T-cell (primary cell): ENCODE measurements at places on chromosomes 12 and 14. TPM values are rescaled to one million over a fixed set of nuclear protein-coding genes. Genes with fewer than 3 reads are reported as not detected.

DNA sequence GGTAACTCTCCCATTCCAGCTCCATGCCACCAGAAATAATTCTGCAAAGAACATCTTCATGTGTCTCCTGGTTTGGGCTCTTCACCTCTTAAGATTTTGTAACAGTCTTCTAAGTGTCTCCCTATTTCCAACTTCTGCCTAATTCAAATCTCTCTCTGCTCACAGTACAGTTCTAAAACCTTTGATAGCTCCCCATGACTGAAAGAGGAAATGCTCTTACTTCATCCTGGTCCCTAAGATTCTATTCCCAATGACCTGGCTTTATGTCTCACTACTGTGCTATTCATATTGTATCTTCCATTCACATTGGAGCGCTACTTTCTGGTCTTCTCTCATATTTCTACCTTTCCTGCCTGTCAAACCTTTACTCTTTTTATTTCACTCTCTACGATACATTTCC is 1.6 kb downstream of the AMN1 start:
- no peaks in the 10 kb centered on the region for H3K27me3 ChIP-seq
- no peak for DNase-seq
- H3K27ac ChIP-seq = no peak overlapping the region
- no peaks in the 10 kb centered on the region for H3K36me3 ChIP-seq

ACVRL1 gene
- not detected for total RNA-seq

ACOT6 gene
- not detected for total RNA-seq

PRKD1 gene
- total RNA-seq = not detected

DNA sequence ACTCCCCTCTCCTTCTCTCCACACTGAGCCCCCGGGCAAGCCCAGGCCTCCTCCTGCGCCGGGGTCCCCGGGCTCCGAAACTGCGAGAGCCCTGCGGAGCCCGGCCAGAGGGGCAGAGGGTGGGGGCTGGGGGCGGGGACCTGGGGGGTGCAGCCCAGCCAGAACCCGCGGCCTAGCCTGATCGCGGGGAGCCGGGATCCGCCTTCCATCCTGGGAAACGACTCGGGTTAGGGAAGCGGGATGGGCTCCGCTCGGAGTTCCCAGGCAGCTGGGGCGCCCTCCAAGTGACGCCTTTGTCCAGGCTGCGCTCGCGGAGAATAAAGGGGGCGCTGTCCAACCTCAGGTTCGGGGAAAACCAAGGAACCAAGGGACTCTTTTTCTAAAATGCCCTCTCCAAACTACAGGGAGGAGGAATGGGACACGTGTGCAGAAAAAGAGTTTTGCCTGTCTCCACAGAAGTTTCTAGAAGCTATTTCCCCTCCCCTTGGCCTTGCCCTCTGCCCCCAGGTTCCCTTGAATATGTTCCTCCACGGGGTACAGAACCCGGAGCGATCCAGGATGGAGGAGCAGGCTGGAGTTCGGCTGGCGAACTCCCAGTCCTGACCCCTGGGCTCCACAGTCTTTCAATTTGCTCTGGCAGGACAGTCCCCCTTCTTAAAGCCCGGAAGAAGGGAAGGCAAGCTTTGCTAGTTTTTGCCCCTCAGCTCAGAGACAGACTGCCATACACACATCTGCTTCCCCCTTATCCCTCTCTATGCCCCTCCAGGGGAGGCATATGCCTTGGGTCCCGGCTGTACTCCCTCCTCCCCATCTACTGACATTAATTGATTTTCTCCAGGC is 13.9 kb downstream of the NKX2-1 start:
- no peaks in the 10 kb centered on the region for H3K4me1 ChIP-seq
- no peak for DNase-seq
- no peak overlapping the region for H3K27ac ChIP-seq
- H3K36me3 ChIP-seq = no peaks in the 10 kb centered on the region
- H3K4me3 ChIP-seq = no peak overlapping the region

DNA sequence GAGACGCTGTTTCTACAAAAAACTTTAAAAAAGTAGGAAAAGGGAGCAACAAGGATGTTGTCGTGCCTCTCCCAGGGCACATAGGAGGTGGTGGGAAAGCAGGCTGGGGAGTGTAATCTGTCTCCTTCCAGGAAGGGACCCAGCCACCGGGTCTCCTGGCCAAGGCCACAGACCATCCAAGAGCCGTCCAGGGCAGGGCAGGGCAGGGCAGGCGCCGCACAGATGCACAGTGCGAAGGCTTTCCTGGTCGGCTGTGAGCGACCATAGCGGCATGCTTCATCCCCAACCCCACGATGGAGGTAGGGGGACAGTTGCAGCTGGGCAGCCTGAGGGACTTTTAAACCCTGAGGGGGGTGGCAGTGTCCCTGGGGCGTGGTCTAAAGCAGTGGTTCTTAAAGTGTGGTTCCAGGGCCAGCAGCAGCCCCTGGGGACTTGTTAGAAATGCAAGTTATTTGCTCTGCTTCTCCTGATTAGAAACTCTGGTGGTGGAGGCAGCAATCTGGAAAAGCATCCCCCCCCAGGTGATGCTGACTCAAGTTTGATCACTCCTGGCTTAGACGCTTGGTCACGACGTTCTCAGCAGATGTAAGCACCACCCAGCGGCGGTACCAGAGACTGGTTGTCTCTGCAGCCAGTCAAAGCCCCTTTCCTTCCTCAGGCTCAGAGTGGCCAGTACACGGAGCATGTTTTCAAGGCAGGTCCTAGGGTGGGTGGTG is 197.4 kb upstream of the PRMT8 start:
- no peak overlapping the region for H3K4me3 ChIP-seq
- H3K4me1 ChIP-seq = no peaks in the 10 kb centered on the region
- no peak overlapping the region for H3K27ac ChIP-seq
- H3K27me3 ChIP-seq = peaks cover 42% of the 10 kb centered on the region
- no peaks in the 10 kb centered on the region for H3K36me3 ChIP-seq

VASH1 gene
- 13.5 TPM for total RNA-seq

DNA sequence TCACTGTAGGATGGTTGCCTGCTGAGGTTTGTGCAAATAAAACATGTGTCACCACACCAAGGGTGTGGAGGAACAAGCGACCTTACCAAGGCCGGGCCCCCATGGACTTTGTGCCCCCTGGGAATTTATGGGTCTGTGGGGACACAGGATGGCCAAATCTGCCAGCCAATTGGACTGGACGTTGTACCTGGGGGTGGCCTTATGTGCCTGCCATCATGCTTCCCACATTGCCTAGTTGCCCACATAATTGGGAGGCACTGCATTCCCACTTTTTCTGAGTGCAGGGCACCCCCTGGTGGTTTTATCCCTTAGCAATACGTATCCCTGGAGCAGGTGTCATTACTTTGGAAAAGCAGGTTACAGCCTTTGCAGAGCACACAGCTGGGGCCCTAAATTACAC is 92.6 kb upstream of the TMPO start:
- no peak for DNase-seq
- no peaks in the 10 kb centered on the region for H3K4me1 ChIP-seq
- no peaks in the 10 kb centered on the region for H3K36me3 ChIP-seq
- H3K4me3 ChIP-seq = no peak overlapping the region

DNA sequence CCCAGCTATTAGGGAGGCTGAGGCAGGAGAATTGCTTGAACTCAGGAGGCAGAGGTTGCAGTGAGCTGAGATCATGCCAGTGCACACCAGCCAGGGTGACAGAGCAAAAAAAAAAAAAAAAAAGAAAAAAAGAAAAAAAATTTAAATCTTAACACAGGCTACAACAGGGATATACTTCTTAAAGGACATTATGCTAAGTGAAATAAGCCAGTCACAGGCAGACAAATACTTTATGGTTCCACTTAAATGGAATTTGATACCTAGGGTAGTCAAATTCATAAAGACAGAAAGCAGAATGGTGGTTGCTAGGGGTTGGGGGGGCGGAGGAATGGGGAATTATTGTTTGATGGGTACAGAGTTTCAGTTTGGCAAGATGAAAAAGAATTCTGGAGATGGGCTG is 14.8 kb upstream of the PPTC7 start:
- H3K4me1 ChIP-seq = peaks cover 4% of the 10 kb centered on the region
- H3K27ac ChIP-seq = no peak overlapping the region
- no peaks in the 10 kb centered on the region for H3K36me3 ChIP-seq
- no peak for DNase-seq

CARMIL3 gene
- 1.9 TPM for total RNA-seq

LHX5 gene
- not detected for total RNA-seq

- H3K27me3 ChIP-seq = no peaks in the 10 kb centered on the region
- H3K4me1 ChIP-seq = peaks cover 21% of the 10 kb centered on the region
- H3K27ac ChIP-seq = peak overlapping the region; percentile 20
Measured at GRCh38 chr12:68440068-68440581, 108.0 kb upstream of the MDM1 start.

DNA sequence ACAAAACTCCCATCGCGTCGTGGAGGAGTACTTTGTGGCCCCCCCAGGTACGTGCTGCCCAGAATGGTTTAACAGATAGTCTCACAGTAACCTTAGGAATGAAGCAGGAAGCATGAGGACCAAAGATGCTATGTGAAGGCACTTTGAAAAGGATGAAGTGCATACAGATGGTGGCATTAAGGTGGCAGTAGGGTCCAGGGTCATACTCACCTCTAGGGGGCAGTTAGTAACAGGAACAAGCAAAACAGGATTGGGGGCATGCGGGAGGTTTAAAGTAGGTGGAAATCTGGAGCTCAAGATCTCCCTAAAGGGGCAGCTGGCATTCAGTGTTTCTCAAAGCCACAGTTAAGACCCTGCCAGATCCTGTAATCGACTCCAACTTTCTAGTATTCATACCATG is 10.9 kb downstream of the GATC start:
- no peak overlapping the region for H3K27ac ChIP-seq
- H3K27me3 ChIP-seq = no peaks in the 10 kb centered on the region
- H3K4me1 ChIP-seq = peaks cover 2% of the 10 kb centered on the region
- no peak for DNase-seq
- H3K36me3 ChIP-seq = peaks cover 71% of the 10 kb centered on the region
- no peak overlapping the region for H3K4me3 ChIP-seq

DNA sequence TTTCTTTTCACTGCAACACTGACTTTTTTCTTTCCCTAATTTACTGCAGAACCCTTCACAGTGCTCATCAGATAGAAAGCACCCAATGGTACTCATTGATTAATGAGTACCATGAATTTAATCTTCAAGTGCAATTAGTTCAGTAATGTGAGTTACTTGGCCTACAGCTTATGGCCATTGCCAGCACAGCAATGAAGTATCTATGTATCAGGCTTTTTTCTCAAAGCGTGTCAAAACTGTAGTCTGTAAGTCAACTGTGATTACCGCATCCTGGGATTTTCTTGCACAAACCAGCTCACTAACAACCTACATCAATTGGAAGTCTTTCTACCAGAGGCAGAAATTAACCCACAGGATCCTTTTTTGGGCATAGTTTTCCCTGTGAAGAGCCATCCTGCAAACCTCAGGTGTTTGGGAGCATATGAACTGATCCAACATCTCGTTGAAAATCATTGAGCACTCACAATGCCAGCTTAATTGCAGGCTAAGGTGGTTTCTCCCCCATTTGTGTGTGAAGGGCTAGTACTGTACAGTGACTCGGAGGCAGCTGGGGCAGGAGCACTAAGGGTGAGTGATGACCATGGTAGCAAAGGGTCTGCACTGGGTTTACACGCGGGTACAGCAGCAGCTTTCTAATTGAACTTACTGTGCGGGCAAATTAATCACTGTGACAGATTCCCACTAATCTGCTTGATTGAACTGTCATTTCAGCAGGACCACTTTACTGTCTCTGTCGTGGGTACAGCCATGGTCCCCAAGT is 619.3 kb downstream of the SNAPC1 start:
- H3K36me3 ChIP-seq = no peaks in the 10 kb centered on the region
- no peak overlapping the region for H3K27ac ChIP-seq
- no peak for DNase-seq
- H3K4me1 ChIP-seq = no peaks in the 10 kb centered on the region
- H3K4me3 ChIP-seq = no peak overlapping the region

TESPA1 gene
- 215 TPM for total RNA-seq

DNA sequence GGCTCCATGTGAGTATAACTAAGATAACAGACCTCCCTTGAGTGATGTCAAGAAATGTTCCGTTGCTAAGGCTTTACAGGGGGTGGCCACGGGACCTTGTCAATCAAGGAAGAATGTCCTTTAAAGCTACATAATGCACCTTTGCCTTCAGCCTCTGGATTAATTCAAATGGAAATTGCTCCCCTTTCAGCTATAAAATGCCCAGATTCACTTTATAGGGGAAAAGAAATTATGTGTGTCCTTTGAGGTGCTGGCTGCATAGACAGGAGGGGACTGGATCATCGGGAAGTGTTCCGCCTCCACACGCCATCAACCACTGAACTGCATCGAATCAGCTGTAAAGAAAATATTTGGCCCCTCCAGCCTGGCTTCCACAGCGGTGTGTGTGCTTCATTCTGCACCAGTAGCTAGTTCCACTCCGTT is 415.4 kb downstream of the DPF3 start:
- peaks cover 32% of the 10 kb centered on the region for H3K4me1 ChIP-seq
- no peaks in the 10 kb centered on the region for H3K36me3 ChIP-seq
- H3K4me3 ChIP-seq = no peak overlapping the region
- DNase-seq = no peak

DNA sequence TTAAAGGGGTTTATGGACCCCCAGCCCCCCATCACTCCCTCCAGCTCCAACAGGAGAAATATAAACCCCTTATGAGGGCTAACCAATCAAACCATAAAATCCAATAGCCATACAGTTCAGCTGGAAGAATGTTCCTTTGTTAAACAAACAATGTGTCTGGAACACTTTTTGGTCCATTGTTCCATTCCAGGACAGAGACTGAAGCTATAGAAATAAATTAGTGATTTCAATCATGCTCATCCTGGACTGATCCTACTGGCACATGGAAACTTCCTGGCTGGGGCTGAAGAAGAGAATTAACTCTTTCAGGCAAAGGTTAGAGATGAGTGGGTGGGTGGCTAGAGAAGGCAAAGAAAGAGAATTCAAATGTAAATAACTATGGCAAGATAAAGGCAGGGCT is 63.4 kb downstream of the ANO2 start:
- H3K36me3 ChIP-seq = no peaks in the 10 kb centered on the region
- no peak for DNase-seq
- no peak overlapping the region for H3K27ac ChIP-seq
- H3K27me3 ChIP-seq = no peaks in the 10 kb centered on the region
- H3K4me1 ChIP-seq = no peaks in the 10 kb centered on the region
- H3K4me3 ChIP-seq = no peak overlapping the region

DNA sequence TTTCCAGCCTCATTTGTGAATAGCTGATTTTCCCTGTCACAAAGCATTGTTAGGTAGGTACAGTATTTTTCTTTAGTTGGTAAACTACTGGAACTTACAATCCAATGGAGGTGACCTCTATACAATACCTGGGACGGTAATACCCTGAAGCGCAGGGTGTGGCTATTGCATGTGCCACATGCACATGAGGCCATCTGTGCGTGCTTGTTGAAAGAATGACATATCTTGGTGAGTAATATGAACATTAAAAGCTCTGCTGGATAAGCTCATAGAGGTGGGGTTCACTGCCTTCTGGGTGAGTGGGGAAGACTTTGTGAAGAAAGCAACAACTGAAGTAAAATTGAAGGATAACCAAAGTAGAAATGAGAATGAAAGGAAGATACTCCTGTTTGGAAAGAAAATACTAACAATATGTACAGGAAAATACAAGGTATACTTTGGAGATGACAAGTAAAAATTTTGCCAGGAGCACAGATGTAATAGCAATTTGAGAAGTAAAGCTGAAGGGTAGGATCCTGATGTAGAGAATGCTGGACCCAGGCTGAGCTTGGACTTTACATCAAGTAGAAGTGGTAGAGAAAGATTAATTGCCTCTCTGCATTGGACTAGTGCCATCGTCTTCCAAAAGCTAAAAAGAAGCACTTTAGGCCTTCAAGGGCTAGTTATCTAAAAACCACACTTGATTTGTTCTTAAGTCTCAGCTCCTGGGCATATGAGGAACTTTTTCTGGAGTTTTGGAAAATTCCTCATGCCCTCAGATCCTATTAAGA is 97.1 kb downstream of the SLC38A6 start:
- no peaks in the 10 kb centered on the region for H3K4me1 ChIP-seq
- no peak overlapping the region for H3K27ac ChIP-seq
- DNase-seq = no peak
- H3K36me3 ChIP-seq = no peaks in the 10 kb centered on the region
